ENCODE measurements at places on chromosomes 11 and 22.

- DNase-seq, result no peak
Measured at GRCh38 chr11:115049796-115050195, 371.5 kb downstream of the NXPE2 start.

DNA sequence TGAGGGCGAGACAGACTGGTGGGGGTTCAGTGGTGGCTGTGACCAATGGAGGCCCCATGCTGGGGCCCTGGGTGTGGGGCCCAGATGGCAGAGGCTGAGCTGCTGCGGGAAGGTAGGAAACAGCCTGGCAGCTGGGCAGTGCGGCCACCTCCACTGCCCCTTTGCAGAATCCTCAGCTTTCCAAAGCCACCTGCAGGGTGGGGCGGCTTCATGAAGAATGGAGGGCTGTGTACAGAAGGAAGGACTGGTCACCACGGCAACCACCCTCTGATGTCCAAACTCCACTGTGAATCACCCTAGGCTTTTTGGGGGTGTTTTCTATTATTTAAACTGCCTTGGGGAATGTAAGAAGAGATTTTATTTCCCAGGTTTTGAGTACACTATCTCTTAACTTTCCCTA, 166.3 kb upstream of the NAV2 start:
- no peak for DNase-seq

DNA sequence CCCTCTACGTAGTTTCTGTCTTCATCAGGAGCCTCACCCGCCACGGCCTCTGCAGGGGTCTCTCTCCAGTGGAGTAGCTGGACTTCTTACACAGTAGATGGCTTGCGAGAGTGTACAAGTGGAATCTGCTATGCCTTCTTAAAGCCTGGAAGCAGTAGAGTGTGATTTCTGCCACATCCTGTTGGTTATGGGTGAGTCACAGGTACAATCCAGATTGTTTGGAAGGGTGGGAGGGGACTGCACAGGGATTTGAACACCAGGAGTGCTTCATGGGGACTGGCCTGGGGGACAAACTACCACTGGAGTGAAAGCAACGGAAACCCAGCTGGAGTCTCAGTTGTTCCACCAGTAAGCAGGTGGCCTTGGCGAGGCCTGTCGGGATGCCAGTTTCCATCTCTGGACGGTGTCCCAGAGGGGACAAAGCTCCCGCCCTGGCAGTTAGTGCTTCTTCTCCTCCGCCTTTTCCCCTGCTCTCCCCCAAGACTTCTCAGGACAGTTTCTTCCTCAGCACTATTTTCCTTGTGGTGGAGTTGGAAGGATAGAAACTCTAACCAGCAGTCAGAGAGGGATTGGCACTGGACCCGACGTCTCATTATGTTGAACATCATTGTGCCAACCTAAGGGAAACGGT, 85.0 kb upstream of the RCN1 start:
- no peak for DNase-seq

DNA sequence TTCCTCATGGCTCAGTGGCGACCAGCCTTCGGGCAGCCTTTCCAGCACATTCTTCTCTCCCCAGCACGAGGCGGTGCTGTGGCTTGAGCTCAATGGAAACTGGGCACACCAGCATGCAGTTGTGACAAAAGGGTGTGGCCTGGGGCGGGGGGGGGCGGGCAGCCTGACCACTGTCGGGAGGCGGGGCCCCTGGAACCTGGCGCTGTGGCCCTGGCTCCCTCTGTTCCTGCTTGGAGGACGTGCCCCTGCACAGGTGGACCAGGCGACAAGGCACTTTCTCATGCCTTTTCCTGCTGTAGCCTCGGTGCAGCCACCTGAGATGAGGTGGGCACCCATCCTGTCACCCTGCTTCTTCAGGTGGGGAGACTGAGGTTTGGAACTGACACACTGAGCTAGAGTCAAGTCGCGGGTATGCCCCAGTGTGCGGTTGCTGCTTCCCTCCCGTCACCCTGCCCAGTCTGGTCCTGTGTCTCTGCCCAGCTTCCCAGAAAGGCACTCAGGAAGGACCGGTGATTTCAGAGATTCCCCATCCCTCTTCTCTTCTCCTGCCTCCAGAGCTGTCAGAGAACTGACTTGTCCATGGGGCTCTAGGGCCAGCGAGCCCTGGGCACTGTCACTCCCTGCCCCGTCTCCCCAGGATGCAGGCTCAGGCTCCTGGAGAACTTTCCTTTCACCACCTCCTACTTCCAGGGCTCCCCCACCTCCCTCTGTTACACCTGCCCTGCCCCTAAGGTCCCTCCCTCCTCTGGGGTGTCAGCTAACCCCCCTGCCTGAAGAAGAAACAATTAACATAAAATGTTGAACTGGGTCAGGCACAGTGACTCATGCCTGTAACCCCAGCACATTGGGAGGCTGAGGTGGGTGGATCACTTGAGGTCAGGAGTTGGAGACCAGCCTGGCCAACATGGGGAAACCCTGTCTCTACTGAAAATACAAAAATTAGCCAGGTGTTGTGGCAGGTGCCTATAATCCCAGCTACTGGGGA, 9.9 kb downstream of the B3GAT1 start:
- DNase-seq, result no peak

GRCh38 chr11:10326012-10326964, 21.4 kb downstream of the ADM start:
- no peak for DNase-seq

GRCh38 chr11:33360642-33361041, 103.5 kb downstream of the HIPK3 start:
- no peak for DNase-seq

GRCh38 chr11:128628686-128629085, 41.3 kb upstream of the ETS1 start:
- no peak for DNase-seq

- DNase-seq, result no peak
Measured at GRCh38 chr11:76729214-76729613, 53.9 kb upstream of the TSKU start.

GRCh38 chr11:101267654-101268053, 138.0 kb upstream of the PGR start:
- no peak for DNase-seq

DNA sequence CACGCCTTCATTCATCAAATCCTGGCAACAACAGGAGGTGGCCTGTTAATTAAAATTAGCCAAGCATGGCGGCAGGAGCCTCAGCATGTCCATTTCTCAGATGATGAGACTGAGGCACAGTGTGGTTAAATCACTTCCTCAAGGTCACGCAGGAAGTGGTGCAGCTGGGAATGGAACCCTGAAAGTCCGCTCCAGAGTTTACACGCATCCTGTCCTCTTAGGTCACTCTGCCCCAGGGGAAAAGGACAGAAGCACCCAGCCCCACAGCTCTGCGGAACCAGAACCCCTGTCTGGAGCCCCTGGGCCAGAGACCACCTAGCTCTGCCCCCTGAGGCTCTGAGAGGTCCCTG, 19.6 kb downstream of the RPL3 start:
- no peak for DNase-seq

- DNase-seq, result no peak
Measured at GRCh38 chr22:39306456-39307361, 12.7 kb downstream of the RPL3 start.

All from naive thymus-derived CD4-positive, alpha-beta T cell (primary cell).